ENCODE measurements at places on chromosomes 2 and 18. TPM values are rescaled to one million over a fixed set of nuclear protein-coding genes. Genes with fewer than 3 reads are reported as not detected.

The TMEM17 gene
- total RNA-seq = 1.9 TPM

The OTOS gene
- total RNA-seq = not detected

The IL1A gene
- 0.09 TPM for total RNA-seq

The CROCC2 gene
- total RNA-seq = 0.26 TPM

The CFAP65 gene
- under 0.01 TPM for total RNA-seq

The TBR1 gene
- total RNA-seq = not detected

The FAP gene
- 46.5 TPM for total RNA-seq

The NR4A2 gene
- 0.32 TPM for total RNA-seq

The FTCDNL1 gene
- total RNA-seq = 1.2 TPM

The CPSF3 gene
- 43.8 TPM for total RNA-seq

The TXNDC9 gene
- total RNA-seq = 35.3 TPM

The LRATD1 gene
- total RNA-seq = not detected

The PAIP2B gene
- 0.63 TPM for total RNA-seq

The GMCL1 gene
- 3.8 TPM for total RNA-seq

The IMPACT gene
- total RNA-seq = 26.6 TPM

The HOXD9 gene
- total RNA-seq = not detected

The APCDD1 gene
- total RNA-seq = not detected

The IL36RN gene
- not detected for total RNA-seq

The PCARE gene
- not detected for total RNA-seq

The TMEFF2 gene
- total RNA-seq = 2.2 TPM

The SOX11 gene
- total RNA-seq = not detected

The SULT6B1 gene
- total RNA-seq = not detected

The ZSCAN30 gene
- 12.2 TPM for total RNA-seq

The CPLX4 gene
- total RNA-seq = not detected

The ANAPC1 gene
- 41.5 TPM for total RNA-seq

The DSG4 gene
- total RNA-seq = not detected

The IHH gene
- total RNA-seq = under 0.01 TPM

The ANKRD36C gene
- total RNA-seq = 24.7 TPM

The TYMS gene
- 16.2 TPM for total RNA-seq

The SLC19A3 gene
- total RNA-seq = under 0.01 TPM

The MDH1B gene
- total RNA-seq = 3.2 TPM

The NT5C1B gene
- total RNA-seq = not detected

The RRM2 gene
- 3.2 TPM for total RNA-seq

The ASXL2 gene
- 7.4 TPM for total RNA-seq

The ANKRD29 gene
- 5.9 TPM for total RNA-seq

The ANKRD30BL gene
- not detected for total RNA-seq

The COL3A1 gene
- total RNA-seq = 3,691 TPM

The SLC16A14 gene
- 6.1 TPM for total RNA-seq

The NTSR2 gene
- not detected for total RNA-seq
